ENCODE measurements at places on chromosomes 6 and 20.

DNA sequence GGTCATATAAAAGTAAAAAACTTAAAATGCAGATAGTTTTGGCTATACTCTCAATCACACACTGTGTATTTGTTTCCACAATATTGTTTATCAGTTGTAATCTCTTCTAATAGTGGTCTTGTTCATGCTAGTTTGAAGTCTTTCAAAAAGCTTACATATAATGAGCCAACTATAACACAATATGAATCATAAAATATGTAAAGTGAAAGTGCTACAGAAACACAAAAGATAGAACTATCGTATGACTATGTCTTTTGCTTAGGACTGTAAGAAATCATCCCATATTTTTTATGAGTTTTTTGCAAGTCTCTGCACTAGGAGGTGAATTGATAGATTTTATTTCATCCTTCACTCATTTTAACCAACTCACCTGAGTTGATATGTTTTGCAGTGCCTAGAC is 136.0 kb downstream of the MMUT start:
- DNase-seq, result no peak

DNA sequence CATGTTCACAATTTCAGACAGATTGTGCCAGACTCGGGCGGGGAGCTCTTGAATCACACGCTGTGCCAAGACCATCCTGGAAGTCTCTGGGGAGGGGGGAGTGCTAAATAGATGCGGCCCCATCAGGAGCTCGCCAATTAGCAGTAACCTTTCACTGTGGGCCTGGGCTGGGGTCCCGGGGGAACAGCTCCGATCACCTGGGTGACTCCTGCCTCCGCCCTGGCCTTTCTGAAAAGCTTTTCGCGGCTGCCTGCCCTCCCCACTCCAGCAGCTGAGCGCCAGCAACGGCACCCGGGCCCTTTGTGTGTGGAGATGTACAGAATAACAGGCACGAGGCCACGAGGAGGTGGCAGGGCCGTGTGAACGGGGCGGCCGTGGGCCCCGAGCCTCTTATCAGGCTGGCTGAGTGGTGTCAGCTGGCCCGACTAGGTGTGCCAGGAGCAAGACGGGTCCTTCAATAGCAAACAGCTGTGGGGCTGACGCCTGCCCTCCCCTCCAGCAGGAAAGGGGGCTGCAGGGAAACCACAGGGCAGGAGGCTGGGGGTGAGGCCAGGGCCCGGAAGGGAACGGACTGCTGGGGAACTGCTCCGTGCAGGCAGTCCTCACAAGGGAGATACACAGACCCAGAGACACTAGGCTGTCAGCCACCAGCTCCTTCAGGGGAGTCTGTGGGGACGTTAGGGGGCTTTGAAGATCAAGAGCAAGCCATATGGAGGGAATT is 56.8 kb downstream of the NOL4L start:
- DNase-seq, result no peak

- no peak for DNase-seq
These were observed 957 bp downstream of the PROKR2 start for GRCh38 chr20:5315807-5316187.

- peak; percentile 80 for DNase-seq
These were observed at the start of gene CST7 for GRCh38 chr20:24948939-24949679. Gene CST7 (plus strand): TSS chr20:24949269. CDS start chr20:24949506, 237 bp downstream.

- DNase-seq, result no peak
These were observed 8.5 kb upstream of the MCM3 start for GRCh38 chr6:52293067-52293466.

GRCh38 chr6:168374051-168374502 is 54.5 kb upstream of the DACT2 start:
- peak; percentile 53 for DNase-seq

- no peak for DNase-seq
These were observed 101.0 kb downstream of the LCA5 start for GRCh38 chr6:79436241-79436640.

GRCh38 chr6:34806738-34807453 is 15.0 kb downstream of the BLTP3A start:
- no peak for DNase-seq

DNA sequence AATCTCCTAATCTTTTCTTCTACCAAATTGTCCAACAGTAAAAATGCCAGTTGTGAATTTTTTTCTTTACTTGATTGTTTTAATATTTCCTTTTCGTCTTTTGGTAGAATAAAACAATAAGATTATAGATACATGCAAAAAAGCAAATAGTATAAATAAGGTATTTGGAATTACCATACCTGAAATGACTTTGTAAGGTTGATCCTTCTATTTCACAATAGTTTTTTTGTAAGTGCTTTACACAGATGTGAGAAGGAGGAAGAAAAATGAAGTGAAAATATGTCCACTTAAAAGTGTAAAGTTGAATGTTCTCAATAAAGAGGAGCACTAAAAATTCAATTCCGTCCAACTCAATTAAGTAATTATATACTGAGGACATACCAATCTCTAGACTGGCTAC is 457.6 kb downstream of the UTRN start:
- no peak for DNase-seq

DNA sequence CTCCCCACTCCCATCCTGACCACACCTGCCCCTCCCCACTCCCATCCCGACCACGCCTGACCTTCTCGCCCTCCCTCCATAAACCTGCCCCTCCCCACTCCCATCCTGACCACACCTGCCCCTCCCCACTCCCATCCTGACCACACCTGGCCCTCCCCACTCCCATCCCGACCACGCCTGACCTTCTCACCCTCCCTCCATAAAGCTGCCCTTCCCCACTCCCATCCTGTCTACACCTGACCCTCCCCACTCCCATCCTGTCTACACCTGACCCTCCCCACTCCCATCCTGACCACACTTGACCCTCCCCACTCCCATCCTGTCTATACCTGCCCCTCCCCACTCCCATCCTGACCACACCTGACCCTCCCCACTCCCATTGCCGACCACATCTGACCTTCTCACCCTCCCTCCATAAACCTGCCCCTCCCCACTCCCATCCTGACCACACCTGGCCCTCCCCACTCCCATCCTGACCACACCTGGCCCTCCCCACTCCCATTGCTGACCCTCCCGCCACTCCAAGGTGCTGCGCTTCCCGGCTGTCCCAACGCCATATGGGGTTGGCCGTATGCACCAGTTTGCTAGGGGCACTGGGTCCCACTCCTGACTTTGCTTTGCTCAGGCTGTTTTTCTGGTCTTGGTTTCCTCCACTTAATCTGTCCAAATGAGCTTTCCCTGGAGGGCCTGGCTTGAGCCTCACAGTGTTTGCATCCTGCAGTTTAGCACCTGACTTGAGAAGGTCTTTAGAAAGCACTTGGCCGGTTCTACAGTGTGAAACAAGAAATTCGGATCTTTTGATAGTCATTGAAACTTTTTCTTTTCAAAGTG is 2.9 kb downstream of the KIF25 start:
- no peak for DNase-seq

DNA sequence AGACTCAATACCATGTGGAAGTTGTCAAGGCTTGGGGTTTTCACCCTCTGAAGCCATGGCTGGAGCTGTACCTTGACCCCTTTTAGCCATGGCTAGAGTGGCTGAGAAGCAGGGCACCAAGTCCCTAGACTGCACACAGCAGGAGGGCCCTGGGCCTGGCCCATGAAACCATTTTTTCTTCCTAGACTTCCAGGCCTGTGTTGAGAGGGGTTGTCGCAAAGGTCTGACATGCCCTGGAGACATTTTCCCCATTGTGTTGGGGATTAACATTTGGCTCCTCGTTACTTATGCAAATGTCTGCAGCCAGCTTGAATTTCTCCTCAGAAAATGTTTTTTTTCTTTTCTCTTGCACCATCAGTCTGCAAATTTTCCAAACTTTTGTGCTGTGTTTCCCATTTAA is 196.4 kb downstream of the SLC16A10 start:
- no peak for DNase-seq

GRCh38 chr6:4344317-4344899 is 209.0 kb upstream of the ECI2 start:
- DNase-seq, result no peak

DNA sequence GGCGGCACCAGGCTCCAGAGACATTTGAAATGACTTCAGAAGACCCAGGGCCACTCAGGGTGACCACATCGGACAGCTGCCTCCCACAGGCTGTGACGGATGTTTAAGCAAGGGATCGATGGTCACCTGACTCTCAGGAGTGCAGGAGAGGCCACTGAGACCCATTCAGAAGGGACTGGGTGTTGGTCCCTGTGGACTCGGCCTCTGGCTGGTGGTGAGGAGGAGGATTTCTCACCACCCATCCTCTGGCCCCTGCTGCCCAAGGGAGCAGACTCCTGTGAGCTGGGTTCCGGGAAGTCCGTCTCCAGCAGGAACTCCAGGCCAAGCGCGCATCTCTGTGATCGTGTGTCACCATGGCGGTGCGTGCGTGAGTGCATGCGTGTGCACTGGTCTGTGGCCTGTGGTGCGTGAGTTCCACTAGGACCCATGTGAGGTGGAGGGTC is 25.5 kb downstream of the NPEPL1 start:
- no peak for DNase-seq

- DNase-seq, result no peak
These were observed 187.6 kb upstream of the RIMS1 start for GRCh38 chr6:71698702-71699101.

- DNase-seq, result no peak
These were observed 54.0 kb downstream of the TTI1 start for GRCh38 chr20:37979021-37979985.

DNA sequence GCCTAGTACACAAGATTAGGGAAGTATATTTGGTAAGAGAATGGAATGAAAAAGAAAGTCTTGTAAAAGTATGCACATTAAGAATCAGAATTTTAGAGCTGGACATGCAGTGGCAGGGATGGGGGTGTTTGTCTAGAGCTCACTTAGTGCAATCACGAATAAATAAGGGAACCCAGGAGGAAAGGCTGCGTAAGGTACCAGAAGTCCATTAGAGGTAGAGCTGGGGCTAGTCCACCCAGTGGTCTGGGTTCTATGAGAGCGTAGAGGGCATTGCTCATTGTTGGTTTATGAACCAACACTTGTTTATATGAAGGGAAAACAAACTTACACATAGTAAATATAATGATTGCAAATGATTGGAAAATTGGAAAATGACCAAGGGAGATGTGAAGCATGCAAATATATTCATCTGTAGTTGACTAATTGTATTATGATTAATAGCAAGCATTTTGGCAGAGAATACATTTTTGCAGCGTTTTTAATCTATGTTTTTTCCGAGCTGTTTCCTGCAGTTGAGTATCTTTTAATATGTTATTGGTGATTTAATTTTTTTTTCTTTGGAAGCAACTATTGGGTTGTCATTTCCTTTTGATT is 3.2 kb downstream of the CDC40 start:
- DNase-seq, result no peak

GRCh38 chr6:146914489-146915483 is 289.4 kb upstream of the STXBP5 start:
- DNase-seq, result no peak

- no peak for DNase-seq
These were observed 92.3 kb upstream of the FUT9 start for GRCh38 chr6:95923518-95923917.

- no peak for DNase-seq
These were observed 89.9 kb upstream of the SGK1 start for GRCh38 chr6:134407791-134408190.

- no peak for DNase-seq
These were observed 6.5 kb upstream of the USP45 start for GRCh38 chr6:99521633-99522151.

DNA sequence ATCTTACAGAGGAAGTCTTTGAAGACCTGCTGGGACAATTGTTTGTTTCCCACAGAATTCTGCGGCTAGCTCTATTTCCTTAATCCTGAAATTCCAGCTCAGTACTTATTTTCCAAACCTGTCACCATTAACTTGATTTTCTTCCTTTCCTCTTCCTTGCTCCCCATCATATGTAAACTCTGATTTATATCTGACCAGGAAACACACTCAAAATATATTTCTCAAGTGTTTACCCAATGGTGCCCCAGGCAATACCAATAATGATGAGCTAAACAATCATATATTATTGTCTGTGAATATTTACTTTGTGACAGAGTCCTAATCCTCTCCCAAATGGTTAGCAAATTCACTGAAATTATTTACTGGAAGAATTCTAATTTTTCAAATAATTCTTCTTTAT is 597.3 kb downstream of the PKHD1 start:
- DNase-seq, result no peak

GRCh38 chr6:147660334-147661311 is 152.1 kb downstream of the SAMD5 start:
- no peak for DNase-seq

DNA sequence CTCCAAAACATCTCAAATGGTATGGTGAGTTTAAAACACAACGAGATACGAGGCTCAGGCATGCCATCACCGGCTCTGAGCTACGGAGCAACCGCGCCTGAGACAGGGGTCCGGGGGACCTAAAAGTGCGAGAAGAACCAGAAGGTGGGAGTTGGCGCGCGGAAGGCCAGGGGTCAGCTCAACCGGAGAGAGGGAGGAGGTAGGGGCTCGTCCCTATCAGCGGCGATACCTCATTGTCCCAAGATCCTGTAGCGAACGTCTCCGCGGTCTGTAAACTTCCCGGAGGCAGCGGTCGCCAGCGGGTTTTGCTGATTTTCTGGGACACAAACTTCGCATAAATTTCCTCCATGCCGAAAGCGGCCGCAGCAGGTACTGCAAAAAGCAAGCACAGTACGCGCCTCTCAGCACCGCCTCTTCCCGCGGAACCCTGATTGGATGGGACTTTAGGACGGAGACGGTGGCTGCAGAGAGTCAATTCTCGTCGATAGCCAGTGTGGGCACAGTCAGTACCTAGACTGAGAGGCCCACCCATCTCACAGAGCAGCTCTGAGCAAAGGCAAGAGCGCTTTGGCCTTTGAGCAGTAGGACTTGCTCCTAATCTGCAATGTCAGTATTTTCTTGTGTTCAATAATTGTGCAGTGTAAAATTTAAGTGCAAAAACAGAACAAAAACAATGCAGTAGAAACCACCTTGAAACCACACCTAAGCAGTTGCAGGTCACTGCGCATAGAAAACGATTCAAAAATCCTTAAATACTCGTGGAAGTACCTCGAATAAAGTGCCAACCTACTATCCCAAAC is at the start of gene NUP43:
Gene NUP43 (minus strand): TSS at position 383 of the 800 bp plus-strand sequence. CDS start 34 bp downstream, at position 349.
- peak; percentile 97 for DNase-seq

- DNase-seq, result no peak
These were observed 10.5 kb downstream of the DDRGK1 start for GRCh38 chr20:3193806-3194616.

- no peak for DNase-seq
These were observed 30.8 kb downstream of the ISM1 start for GRCh38 chr20:13251904-13252297.

DNA sequence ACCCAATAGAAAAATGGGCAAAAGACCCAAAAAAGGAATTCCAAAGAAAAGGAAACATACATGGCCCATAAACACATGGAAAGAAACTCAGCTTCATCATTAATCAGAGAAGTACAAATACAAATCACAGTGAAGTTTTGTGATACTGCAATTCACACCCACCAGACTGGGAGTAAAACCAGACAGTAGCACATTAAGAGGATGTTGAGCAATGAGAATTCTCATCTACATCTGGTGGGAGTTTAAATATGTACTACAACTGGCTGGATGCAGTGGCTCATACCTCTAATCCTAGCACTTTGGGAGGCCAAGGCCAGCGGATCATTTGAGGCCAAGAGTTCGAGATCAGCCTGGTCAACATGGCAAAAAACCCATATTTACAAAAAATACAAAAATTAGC is 125.7 kb upstream of the PHACTR1 start:
- DNase-seq, result no peak

All from suprapubic skin (tissue), 4 donors.